ENCODE measurements at places on chromosomes 1 and 21. TPM values are rescaled to one million over a fixed set of nuclear protein-coding genes. Genes with fewer than 3 reads are reported as not detected.

The COP1 gene
- 20.3 TPM for total RNA-seq

The CYP4Z1 gene
- 0.30 TPM for total RNA-seq

The VWA1 gene
- total RNA-seq: 13.5 TPM

The S100A14 gene
- 5.7 TPM for total RNA-seq

The C1orf210 gene
- not detected for total RNA-seq

The APOBEC4 gene
- not detected for total RNA-seq

DNA sequence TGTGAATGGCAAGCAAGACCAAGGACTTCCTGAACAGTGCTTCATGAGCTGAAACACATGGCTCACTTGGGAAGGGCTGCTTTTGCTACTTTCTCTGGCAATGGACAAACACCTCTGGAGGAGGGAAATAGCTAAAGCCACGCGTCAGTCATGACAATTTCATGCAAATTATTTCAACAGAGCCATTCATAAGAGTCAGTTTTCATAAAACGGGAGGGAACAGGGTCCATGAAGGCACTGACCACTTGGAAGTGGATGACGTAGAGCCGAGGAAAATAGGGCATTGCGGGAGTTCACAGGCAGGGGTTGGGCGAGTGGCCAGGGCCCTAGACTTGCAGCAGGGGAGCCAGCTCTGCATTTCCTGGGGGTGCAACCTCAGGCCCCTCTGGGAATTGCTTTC, 43.9 kb downstream of the SDC3 start:
- DNase-seq: no peak

DNA sequence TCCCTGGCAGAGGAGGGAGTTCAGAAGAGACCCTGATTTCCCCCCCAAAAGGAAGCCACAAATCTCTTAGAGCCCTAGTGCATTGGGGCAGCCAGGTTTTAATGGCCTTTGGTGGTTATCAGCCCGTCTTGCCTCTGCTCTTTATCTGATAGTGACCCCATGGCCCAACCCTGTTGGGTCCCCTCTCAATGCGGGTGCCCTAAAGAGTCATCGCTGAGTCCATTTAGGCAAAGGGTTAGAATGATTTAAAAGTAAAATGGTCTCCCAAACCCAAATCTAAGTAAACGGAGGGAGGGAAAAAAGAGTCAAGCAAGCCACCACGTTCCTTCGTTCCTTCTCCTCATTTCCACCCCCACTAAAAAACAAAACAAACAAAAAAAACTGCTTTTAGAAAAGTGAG, 164.0 kb downstream of the RUNX1 start:
- no peak for DNase-seq

GRCh38 chr1:108570128-108570527, 10.2 kb downstream of the EEIG2 start:
- DNase-seq: no peak

- DNase-seq: no peak
These were observed 31.3 kb downstream of the FOXO6 start for GRCh38 chr1:41392528-41392924.

- DNase-seq: no peak
These were observed 876 bp upstream of the NAV1 start for GRCh38 chr1:201537891-201538611.

DNA sequence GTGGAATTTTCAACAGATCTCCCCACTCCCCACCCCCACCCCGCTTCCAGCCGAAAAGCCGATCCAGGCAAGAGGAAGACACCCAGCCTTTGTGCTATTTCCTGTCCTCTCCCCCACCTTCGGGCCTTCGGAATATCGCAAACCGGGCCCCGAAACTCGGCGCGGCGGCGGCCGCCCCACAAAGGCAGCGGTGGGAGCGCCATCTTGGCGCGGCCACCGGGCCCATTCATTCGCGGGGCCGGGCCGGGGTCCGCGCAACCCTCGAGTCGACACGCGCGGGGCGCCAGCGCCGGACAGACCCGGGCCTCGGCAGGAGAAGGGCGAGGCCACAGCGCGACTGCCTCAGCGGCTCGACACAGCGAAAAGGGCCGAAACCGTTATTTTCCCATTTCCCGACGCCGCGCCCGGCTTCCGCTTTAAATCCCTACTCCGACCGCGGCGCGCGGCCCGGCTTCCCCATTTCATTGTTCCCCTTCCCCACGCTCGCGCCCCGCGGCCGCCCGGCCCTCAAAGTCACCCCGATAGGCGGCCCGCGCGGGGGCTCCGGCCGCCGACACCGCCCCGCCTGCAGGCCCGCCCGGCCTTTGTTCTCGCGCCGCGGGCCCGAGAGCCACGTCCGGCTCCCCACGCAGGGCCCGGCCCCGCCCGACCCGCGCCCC, 911 bp downstream of the GNB1 start:
- DNase-seq: peak; percentile 83

GRCh38 chr1:26780344-26780957, 7.3 kb upstream of the PIGV start:
- no peak for DNase-seq

Data from left ventricle myocardium superior (tissue), 1 donor.